ENCODE measurements at places on chromosomes 6 and 20.

GRCh38 chr6:31352683-31353383 is 4.1 kb downstream of the HLA-B start:
- peak; percentile 45 for DNase-seq

GRCh38 chr6:42038811-42039408 is 11.4 kb upstream of the TAF8 start:
- DNase-seq, result no peak

- no peak for DNase-seq
Observed at GRCh38 chr6:39420300-39421265, 98.1 kb upstream of the KCNK16 start.

DNA sequence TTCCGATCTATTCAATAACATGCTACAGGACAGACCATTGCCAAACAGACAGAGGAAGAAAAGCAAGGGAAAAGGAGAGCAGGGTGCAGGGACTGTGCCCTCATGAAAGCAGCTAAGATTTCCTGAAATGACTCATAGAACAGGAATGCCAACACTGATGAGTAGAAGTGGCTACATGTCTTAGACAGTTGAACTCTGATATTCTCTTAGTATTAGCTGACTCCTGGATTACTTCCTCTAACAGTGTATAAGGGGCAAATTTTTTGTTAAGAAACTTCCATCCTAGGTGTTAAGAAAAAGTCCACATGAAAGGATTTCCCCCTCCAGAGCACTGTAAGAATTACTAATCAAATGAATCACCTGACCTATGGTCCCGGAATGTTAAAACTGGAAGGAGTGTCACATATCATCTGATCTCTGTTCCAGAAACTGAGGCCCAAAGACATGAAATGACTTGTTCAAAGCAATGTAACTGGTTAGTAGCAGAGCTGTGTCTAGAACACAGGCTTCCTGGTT is 224.9 kb downstream of the IBTK start:
- no peak for DNase-seq

DNA sequence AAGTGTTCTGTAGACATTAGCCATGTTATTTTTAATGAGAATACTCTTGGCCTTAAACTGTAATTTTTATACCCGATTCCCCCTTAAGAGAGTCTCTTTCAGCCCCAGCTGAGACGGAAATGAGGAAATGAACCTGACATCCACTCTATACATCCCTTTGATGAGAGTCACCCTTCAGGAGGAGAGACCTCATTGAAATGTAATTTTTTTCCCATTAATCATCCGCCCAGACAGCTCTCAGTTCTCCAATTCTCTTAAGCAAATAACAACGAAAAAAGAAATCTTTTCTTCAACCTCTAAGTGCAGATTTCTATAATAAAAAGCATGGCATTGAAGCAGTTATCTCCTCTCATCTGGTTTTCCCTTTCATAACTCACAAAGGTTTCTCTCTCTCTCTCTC is 243.8 kb upstream of the PMEPA1 start:
- DNase-seq, result no peak

- no peak for DNase-seq
Observed at GRCh38 chr6:83974409-83975050, 59.0 kb upstream of the MRAP2 start.

DNA sequence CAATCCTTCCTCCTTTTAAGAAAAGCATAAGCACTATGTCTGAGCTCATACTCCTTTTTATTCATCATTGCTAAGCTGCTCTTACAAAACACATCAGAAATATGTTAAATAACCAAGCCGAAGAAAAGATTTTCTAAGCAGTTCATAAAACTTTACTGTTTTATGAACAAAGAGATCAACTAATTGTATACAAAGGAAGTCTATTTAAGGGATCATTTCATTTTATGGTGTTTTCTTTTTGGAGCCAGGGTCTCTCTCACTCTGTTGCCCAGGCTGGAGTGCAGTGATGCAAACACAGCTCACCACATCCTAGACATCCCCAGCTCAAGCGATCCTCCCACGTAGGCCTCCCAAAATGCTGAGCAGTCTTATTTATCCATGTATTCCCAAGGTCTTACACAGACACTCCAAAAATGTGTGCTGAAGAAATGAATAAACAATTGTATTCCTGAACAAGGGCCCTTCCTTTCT is 9.3 kb downstream of the NUDT3 start:
- DNase-seq, result no peak

- peak; percentile 39 for DNase-seq
Observed at GRCh38 chr20:53917145-53918019, 153.0 kb downstream of the BCAS1 start.

DNA sequence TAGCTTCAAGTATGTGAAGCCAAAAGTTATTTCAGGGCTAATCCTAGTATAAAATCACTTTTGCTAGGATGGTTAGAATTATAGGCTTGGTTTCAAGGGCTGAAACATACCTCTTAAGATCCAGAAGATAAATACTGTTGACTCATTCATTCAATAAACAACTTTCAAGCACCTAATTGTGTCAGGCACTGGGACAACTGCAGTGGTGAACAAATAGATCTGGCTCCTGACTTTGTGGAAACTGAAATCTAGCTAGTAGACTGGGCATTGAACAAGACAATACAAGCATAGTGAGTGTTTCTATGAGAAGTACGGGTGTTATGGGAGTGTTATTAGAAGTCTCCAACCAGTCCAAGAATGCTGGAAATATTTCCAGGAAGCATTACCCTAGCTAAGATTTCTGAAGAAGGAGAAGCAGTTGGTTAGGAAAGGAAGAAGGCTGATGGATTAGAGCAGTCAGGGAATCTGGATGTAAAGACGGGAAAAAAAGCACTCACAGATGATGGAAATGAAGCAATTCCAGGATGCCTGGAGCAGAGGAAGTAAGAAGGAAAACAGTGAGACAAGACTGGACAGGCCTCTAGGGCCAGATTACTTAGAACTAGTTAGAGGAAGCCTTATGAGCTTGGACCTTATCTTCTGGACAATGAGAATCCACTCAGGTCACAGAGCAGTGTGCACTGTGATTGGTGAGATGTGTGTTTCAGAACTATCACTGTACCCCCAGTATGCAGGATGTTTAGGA is 132.6 kb upstream of the RAB32 start:
- no peak for DNase-seq

DNA sequence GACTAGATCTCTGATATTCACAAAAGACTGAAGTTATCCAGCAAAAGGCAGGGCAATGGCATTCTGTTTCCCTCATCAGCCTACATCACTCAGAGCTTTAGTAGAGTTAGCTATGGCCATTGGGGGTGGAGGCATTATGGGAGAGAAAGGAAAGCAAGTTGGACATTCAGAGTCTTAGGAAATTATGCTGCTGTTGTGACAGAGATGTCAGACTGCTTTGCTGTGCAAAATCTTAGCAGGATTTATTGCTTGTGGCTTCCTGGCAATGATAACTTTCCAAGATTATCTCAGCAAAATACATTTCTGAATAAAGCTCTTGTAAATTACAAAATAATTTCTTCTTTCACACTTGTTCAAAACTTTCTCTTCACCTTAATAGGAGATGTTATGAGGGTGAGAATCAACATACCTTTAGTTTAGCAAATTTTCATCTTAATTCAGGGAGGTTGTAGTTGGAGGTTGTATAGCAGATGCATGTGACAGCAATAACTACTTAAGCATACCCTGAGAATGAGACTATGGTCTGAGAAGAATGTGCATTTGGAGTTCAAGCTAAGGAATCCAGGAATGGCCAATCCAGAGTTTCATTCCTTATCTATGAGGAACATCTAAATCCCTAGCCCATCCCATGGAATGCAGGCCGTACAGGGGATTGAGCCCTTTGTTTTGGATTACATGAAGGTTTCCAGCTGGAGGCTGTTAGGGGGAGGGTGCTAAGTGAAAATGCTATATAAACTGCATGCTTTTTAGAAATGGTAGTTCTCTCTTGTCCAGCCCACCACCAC is 179.8 kb downstream of the HAO1 start:
- DNase-seq, result no peak

DNA sequence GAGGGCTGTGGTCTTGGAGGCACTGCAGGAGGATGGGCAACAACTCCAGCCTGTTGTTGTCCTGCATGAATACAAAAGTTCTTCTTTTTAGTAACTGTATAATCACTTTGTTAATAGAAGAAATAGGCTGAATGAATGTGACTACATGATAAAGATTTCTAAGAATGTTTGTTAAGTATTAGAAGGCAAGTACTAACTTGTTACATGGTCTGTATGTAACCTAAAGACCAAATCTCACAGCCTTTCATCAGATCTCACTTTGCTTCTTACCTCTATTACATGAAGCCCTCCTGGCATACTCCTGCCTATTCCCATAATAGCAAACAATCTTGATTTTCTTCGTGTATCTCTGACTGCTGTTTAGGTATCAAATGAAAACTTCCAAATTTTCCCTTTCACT is 73.4 kb downstream of the REPS1 start:
- DNase-seq, result no peak

GRCh38 chr6:63565058-63565726 is 7.1 kb upstream of the LOC128125822 start:
- DNase-seq, result no peak

DNA sequence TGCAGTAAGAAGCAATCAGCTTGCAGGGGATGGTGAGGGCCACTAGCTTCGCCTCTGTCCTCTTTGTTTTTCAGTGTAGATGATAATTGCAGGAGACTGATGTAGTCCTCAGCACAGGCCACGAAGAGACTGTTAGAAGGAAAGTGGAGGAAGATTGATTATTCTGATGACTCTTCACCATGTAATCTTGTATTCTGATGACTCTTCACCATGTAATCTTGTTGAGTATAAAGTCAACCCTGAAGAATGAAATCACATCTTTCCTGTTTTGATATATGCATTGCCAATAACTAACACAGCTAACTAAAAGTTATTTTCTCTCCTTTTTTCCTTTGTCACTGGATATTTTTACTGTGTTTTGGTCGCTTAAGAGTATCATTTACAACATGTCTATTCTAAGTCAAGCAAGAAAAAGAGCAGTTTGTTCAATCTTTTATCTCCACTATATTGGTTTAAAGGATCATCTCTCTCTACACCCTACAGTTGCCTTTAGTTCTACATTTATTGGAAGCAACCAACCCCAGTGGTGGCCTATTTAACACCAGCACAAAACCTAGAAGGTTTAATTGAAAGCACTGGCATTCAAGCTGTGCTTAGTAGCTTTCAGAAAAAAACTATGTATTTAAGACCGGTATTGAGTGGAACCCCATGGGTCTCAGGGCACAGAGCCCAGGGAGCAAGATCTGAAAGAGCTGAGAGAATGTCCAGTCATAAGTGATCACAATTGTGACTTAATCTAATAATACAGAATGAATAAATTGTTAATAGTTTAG is 107.2 kb upstream of the BTBD3 start:
- DNase-seq, result no peak

GRCh38 chr6:136511926-136512325 is 38.3 kb downstream of the MAP7 start:
- DNase-seq, result no peak
